Activated effector memory CD4-positive, alpha-beta T cell treated with Interleukin-2 at 50 U/mL for 16 hours (primary cell): ENCODE measurements at places on chromosomes 2 and 18.

DNA sequence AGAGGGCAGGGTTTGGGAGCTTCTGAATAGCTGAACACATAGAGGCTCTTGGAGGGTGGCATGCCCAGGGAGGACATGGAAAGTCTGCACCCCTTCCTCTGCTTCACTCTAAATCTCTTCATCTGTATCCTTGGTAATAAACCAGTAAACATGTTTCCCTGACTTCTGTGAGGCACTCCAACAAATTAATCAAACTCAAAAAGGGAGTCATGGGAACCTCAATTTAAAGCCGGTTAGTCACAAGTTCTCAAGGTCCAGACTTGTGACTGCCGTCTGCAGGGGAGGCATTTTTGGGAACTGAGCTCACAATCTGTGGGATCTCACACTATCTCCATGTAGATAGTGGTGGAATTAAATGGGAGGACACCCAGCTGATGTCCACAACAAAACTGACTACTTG is 33.1 kb upstream of the STON1 start:
- DNase-seq: no peak

GRCh38 chr2:14867853-14868252 is 235.3 kb downstream of the LRATD1 start:
- DNase-seq: no peak

GRCh38 chr2:218186355-218186766 is 19.6 kb upstream of the CXCR1 start:
- DNase-seq: peak; percentile 58

GRCh38 chr2:8679827-8680731 is 1.8 kb upstream of the ID2 start:
- no peak for DNase-seq

DNA sequence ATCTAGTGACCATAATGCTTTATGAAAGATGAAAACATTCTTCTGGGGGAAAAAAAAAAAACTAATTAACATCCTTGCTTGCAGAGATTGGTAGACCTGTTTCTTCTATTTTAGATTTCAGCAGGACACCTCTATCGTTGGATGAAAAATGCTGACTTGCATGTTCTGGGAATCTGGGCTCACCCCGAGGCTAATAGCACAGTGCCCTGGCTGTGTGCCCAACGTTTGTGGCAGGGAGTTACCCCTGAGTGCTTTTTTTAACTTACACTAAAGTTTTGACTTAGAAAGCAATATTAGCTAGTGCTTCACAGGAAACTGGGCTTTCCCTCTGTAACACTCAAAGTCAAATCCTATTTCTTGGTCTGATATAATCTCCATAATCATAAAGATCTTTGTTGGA is 233.2 kb downstream of the SLC8A1 start:
- DNase-seq: no peak

- DNase-seq: no peak
Measured at GRCh38 chr2:49028101-49028500, 126.2 kb downstream of the FSHR start.

- no peak for DNase-seq
Measured at GRCh38 chr2:12577567-12578253, 139.0 kb upstream of the TRIB2 start.

GRCh38 chr2:170307555-170308351 is 129.8 kb downstream of the MYO3B start:
- no peak for DNase-seq

DNA sequence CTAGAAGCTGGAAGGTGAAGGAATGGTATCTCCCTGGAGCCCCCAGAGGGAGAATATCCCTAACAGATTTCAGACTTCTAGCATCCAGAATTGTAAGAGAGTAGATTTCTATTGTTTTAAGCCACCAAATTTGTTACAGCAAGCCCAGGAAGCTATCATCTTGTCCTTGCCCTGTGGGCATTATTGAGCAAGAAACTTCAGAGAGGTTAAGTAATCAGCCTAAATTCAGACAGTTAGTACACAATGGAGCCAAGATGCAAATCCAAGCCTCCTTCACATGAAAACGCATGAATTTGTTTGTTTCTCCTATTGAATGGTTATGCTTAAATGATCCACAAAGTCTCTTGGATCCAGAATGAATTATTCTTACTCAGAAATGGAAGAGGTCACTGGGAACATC is 55.2 kb upstream of the TRIB2 start:
- no peak for DNase-seq

DNA sequence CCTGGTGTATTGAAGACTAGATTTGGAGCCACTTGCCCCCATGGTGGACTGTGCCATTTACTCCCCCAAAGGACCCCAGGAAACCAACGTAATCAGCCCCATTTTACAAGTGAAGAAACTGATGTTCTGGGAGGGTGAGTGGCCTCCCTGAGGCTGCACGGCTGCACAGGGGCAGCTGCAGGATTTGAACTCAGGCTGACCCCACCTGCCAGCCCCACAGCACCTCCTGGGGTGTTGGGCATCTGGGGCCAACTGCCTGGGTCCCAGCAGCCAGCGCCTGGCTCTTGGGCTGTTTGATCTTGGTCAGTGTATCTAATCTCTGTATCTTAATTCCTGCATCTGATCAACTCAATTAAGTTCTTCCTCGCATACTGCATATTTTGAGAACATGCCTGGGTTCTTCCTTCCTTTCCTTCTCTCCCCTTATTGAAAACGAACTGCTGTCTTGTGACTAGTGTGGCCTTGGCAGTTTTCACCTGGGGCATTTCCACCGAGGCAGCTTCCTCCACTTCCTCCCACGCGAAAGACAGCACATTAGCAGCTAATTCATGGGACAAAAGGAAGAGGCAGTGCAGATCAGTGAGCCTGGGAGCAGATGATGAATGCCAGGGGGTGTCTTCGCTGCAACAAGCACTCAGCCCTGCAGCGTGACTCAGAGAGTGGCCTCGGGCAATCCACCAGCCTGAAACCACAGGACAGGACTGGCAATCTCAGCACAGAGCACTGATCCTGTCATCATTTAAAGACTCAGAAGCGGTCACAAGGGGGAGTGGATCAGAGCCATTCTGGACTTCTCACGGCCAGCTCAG is 184.1 kb upstream of the RAB12 start:
- no peak for DNase-seq

DNA sequence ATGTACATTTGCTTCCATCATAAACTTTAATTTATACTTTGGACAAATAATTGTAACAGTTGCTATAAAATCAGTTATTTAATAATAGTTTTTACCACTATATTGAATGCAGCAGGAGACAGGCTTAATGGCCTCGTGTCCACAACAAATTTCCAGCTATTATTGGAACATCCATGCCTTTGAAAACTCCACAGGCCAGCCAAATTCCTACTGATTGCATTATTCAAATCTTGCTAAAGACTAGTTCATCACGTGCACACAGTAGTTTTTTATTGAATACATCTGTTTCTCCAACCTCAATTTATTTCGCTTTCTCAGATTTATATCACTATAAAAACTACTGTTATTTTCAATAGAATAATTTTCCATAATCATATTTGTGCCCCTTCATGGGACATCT is 18.4 kb upstream of the PTPRM start:
- DNase-seq: no peak

DNA sequence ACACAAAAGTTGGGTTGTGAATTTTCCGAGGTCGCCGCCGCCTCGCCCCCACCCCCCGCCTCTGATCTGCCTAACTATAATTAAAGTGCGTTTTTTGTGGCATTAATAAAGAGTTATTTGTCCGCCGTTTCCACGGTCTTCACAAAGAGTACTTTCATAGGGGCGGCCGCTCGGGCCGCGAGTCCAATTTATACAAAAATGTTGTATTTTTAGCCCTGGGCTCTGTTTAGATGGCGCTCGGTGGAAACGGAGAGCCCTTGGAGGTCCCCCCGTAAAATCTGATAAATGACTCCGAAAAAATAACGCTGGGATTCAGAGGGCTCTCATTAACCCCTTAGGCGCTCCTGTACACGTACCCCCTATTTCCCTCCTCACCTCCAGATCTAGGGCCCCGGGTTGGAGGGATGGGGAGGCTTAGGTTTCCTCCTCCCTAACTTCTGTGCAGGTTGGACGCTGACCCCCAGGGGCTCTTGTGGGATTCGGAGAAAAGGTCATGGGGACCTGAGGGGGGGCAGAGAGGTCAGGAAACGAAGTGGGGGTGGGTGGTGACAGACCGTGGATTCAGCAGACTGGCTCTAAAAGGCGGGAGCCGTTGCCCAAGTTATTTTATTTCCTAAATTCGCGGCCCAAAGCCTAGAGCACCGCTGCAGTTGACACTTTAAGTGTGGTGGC is 1.9 kb downstream of the CYP26B1 start:
- no peak for DNase-seq

- no peak for DNase-seq
Measured at GRCh38 chr2:67320861-67321587, 76.1 kb upstream of the ETAA1 start.

DNA sequence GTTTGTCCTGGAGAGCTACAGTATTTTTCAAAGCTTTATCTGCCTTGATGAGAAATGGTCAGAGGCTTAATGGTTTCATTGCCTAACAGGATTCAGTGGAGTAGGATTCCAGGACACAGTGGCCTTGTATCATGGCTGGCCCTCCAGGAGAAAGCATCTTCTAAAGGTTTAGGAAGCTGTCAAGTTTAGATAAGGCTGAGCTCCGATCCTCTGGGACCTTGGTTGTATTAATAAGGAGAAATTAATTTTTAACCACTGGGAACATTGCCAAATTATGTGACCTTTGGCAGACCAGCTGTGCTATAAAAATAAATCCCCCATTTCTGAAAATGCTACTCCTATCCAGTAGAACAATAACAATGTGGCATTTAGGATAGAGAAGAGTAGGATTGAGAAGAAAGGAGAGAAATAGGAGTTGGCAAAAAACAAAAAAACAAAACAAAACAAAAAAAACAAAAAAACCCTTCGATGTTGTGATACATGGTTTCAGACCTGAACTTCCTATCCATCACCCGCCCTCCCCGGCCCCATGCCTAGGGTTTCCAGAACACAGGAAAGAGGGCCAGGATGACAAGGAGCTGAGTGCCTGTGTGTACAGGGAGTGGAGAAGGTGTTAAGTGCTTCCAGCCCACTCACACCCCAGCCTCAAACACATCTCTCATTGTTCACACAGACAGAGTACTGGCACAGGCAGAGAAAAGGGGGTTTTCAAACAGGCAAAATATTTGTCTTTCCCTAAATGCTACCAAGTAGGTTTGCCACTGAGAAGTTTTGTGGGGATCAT is 6.3 kb downstream of the NRP2 start:
- DNase-seq: no peak

DNA sequence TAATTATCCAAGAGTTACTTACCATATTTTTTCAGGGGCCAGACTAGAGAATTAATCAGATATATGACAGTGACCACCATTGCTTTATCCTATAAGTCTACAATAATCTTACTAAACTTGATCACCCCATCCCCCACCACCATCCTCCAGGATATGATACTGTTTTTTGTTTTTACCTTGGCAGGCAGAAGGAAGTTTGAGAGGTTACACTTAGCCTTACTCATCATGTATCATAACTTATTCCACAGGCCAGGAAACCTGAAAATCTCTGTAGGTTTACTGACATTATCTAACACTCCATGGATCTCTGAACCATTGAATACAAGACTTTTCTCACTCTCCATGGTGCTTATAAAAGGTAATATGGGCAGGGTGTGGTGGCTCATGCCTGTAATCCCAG is 602.7 kb downstream of the KCNJ3 start:
- no peak for DNase-seq

GRCh38 chr2:134550566-134551164 is 168.1 kb downstream of the TMEM163 start:
- no peak for DNase-seq

- no peak for DNase-seq
Measured at GRCh38 chr18:32208023-32208422, 18.2 kb downstream of the MEP1B start.

GRCh38 chr2:173432049-173432754 is 77.5 kb downstream of the CDCA7 start:
- no peak for DNase-seq

- no peak for DNase-seq
Measured at GRCh38 chr2:70381821-70382220, 80.0 kb upstream of the FAM136A start.

DNA sequence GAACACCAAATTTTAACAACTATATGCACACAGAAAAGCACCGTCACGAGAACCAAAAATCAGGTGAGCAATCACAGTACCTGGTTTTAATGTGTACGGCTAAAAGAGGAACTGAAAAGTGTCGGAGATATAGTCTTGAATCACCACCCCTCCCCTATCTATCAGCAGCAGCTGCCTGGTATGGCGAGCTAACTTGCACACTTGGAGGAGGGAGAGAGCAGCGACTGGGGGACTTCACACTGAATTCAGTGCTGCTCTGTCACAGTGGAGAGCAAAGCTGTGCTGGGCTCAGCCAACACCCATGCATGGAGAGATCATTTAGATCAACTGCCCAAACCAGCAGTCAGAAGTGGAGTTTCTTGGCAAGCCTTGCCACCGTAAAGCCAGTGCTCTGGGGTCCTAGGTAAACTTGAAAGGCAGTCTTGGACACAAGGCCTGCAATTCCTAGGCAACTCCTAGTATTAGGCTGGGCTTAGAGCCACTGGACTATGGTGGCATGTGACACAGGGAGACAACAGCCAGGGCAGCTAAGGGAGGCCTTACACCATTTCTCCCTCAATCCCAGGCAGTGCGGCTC is 89.2 kb upstream of the CD226 start:
- DNase-seq: no peak

GRCh38 chr2:237967463-237967951 is 693 bp downstream of the UBE2F start:
- DNase-seq: no peak

GRCh38 chr2:74860521-74860920 is 26.6 kb downstream of the HK2 start:
- DNase-seq: no peak

DNA sequence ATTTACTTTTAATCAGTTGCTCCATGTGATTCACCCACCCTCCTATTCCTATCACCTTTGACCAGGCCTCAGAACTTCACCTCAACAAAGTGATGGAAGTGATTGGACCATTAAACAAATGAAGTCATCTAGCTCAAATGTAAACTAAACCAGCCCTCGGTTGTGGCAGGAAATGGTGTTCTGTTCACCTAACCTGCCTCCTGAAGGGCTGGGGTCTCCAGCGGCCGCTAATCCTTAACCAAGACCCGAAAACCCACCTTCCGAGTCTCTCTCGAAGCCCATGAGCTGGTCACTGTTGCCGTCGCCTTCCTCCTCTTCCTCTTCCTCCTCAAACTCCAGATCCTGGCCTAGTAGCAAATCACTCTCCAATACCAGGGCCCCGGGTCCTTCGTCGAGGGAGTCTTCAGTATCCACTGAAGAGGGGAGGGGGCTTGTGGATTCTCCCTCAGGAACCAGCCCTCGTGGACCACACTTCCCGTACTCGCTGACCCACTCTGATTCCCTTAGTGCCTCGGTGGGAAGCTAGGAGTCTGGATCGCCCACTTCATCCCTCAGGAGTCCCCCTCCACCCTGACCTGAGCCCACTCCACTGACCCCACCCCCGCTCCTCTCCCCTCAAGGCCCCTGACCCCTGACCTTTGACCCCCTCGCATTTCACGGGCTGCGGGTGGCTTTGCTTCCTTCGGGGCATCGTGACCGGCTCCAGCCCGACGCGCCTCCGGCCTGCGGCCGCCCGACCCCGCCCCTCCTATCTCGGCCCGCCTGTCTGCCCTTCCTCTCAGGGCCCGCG is 503 bp downstream of the ZNF513 start:
- no peak for DNase-seq
